Left hindlimb (tissue), 1 donor: ENCODE measurements at places on chromosomes 16 and 17.

DNA sequence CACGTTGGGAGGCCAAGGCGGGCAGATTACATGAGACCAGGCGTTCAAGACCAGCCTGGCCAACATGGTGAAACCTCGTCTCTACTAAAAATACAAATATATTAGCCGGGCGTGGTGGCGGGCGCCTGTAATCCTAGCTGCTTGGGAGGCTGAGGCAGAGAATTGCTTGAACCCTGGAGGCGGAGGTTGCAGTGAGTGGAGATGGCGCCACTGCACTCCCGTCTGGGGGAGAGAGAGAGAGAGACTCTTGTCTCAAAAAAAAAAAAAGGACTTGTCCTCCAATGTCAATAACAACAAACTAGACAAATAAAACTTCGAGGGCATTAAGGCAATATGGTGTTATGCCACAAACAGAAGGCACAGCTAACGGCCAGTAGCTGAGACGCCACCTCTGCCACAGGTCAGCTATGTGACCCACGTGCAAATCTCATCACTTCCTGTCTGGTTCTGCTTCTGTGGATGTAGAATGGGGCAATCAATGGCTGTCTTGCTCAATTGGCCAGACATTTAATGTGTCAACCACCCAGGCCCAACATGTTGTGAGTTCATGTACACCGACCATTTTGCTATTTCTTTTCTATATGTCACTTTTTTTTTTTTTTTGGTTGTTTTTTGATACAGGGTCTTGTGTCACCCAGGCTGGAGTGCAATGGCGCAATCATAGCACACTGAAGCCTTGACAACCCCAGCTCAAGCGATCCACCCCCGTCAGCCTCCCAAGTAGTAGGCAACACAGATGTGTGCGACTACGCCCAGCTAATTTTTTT, 834 bp upstream of the TXNDC11 start:
- DNase-seq: peak; percentile 38

DNA sequence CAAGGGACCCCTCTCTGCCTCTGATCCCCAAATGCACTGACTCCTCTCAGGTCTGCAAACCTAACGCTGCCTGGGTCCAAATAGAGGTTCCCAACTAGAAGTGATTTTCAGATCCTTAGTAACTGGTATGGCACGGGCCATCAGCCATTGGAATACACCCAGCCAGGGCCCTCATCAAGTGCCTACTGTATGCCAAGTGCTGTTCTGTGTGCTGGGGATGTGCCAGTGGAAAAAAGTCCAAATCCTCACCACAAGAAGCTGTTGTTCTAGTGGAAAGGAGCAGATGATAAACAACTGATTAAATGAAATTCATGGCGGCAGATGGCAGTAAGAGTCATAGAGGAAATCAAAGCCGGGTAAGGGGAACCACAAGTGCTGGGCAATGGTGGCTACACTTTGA, 57.2 kb upstream of the MED9 start:
- DNase-seq: no peak

DNA sequence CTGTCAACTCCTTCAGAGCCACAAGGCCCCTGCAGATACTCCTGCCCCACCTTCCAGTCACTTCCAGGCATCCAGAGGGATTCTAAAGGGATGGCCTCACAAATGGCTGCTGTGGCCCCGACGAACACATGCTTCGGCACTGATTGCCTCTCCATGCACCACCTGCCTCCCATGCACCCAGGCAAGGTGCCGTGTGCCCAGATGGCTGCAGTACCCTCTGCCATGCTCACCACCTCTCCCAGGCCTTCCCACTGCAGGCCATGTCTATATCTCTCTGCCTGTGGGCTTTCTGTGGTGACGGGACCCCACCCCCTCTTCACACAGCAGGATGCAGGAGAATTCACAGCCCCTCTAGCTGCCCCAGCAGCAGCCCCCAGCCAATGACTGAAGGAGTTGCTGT, 27.9 kb upstream of the LYRM9 start:
- DNase-seq: no peak

GRCh38 chr17:76142585-76143041, 1.6 kb upstream of the FOXJ1 start:
- DNase-seq: no peak

DNA sequence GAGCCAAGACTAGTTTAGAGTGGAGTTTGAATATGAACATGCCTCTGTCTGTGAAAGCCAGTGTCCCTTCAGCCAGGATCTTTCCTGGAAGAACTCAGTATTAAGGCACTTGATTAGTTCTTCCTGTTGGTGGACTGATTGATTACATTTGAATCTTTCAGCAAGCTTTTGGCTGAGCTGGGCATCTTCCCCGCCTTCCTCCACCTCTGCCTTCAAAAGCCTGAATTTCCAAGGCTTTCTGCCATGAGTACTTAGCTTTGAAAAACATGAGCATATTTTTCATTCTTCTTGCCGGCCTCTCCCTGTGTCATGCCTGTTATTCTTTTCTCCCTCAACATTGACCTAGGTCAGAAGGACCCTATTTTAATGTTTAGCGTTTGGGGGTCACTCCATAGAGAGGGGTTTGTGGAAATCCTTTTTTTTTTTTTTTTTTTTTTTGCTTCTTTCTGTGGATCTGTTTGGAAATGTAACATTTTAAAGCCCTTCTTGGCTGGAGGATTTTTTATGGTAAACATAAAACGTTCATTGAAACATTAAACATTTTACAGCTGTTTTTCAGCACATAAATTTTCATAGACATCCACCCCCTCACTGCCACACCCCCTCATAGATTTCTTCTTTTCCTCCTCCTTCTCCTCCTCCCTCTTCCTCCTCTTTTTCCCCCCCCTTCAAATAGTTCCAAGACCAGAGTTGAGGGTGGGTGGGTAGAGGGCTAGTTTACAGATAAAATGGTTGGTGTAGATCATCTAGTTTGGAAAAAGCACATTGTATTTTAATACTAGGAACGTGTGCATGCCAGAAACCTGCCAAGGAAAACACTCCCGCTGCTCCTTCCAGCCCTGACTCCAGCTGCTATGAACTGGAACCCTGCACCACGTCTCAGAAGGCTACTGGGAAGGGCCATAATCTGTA, 645.9 kb downstream of the WWOX start:
- peak; percentile 73 for DNase-seq

DNA sequence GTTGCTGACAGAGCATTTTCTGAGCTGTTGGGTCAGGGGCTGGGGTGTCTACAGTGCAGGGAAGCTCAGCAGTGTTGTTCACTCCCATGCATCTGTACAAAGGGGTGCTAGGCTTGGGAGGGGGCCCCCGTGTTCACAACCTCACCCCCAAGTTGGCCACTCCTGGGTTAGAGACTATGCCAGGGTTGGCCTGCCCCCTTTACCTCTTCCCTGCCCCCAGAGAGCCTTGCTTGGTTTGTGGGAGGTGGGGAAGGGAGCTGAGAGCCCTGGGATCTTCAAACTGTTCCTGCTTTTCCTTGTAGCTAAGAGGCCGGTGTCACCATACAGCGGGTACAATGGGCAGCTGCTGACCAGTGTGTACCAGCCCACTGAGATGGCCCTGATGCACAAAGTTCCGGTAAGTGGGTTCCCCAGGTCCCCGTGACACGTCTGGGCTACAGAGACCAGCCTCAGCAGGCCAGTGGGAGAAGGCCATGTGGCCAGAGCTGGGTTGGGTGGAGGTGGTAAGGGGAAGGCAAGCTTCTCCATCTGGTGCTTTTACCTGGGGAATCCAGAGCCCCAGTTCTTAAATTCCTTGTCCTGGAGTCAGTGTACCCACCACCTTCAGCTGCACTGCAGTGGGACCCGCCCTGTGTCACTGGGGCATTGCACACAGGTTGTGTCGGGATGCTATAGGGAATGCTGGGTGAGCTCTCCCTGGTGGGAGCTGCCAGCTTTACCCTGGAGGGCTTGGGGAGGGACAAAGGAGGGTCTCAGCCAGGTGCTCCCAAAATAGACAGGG, 11.8 kb downstream of the GPRC5C start:
- DNase-seq: no peak

- no peak for DNase-seq
Measured at GRCh38 chr16:64304951-64305350, 816.9 kb downstream of the CDH11 start.

DNA sequence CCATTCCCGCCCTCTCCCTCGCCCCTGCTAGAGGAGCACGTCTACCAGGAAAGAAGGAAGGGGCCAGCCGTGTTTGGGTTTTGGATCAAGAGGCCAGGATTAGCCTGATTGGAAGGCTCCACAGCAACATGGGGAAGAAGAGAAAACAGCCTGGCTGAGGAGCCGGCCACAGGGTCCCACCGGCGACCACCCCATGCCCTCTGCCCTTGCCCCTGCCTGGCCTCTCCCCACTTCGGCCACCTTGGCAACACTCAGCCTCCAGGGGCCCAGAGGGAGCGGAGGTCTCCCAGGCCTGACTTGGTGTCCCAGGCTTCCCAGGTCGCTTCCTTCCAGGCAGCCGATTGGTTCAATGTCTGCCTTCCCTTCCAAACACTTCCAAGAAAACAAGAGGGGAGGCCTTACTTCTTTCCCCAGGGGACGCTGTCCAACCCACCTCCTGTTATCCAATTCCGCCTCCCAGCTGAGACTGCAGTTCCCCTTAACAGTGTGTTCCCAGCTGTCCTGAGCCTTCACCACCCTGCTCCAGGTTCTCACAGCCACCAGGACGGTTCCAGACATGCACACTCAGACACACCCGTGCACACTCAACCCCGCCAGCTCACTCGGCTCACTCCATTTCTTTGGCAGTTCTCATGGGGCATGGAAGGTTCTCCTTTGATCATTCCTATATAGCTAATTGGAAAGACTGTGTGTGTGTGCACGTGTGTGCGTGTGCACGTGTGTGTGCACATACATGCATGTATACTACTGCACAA, 65.4 kb downstream of the RBFOX3 start:
- DNase-seq: no peak

GRCh38 chr16:81560979-81561657, 116.5 kb downstream of the CMIP start:
- no peak for DNase-seq

DNA sequence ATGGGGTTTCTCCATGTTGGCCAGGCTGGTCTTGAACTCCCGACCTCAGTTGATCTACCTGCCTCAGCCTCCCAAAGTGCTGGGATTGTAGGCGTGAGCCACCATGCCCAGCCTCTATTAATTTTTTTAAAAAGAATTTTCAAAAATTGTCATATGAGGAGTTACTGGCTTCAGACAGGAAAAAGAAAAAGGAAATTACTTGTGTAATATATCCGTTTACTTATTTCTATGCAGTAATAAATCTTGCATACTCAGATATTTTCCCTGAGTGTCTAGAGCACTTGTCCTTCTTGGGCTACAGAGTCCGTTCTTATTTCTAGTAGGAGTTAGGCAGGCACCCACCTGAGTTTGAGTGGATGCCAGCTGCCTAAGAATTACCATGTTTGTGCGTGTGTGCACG, 85.8 kb downstream of the VMP1 start:
- no peak for DNase-seq

DNA sequence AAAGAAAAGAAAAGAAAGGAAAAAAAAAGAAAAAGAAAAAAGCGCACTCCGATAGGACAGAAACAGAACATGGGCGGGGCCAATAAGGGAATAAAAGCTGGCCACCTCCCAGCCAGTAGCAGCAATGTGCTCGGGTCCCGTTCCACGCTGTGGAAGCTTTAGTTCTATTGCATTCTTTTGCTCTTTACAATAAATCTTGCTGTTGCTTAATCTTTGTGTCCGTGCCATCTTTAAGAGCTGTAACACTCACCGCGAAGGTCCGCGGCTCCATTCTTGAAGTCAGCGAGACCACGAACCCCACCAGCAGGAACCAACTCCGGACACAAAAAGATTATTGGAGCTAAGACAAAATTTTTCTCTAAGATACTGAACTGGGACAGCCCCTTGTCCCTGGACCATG, 3.1 kb upstream of the ARL5C start:
- DNase-seq: no peak

GRCh38 chr16:14335297-14335696, 264.2 kb downstream of the MRTFB start:
- no peak for DNase-seq

DNA sequence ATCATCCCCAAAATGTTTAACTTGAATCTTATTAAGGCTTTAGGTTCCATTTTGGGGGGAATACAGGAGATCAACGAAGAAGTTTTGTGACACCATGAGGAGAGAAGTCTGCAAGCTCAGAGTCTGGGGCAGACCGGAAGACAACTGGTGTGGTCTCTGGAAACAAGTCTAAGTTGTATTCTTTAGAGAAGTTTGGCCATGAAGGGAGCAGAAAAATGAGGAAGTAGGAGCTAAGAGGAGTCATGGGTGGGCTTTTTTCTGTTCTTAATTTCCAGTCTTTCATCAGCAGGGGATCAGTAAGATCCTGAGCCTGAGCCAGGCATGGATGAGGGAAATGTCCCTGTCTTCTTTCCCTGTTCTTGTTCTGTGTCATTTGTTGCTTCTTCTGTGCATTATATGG, 35.8 kb upstream of the NF1 start:
- no peak for DNase-seq

DNA sequence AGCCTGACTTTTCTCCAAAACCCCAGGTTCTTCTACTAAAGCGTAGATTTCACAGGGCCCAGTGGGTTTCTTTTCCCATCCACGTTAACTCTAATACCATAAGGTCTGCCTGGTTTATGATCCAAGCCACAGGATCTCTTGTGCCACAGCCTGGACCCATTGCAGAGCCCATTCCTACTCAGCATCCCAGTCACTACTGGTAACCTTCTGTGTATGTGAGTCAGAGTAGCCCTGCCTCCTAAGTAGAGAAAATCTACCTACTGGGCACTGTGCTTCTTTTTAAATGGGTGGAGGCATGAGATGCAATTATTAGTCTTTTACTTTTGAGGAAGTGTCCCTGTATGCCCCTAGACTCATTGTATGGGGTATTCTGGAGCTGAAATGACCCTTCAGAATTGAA, 13.5 kb downstream of the CCL11 start:
- DNase-seq: no peak

DNA sequence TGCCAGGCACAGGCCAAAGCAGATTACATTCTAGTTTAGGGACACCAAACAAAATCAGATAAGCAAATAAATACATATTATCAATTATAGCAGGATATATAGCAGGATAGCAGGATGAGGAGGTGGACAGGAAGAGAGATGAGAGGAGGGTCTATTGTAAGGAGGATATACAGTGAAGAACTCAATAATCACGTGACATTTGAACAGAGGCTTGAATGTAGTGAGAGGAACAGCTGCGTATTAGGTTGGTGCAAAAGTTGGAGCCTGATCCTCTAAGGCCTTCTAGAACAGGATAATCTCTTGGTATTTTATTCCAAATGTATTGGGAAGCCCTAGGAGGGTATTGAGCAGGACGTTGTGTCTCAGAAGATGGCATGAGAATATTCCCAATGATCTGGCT, 136.7 kb downstream of the CYLD start:
- no peak for DNase-seq

- DNase-seq: no peak
Measured at GRCh38 chr17:57999496-58000017, 7.5 kb downstream of the SRSF1 start.

GRCh38 chr17:61520897-61521296, 68.7 kb downstream of the TBX4 start:
- DNase-seq: no peak

- DNase-seq: no peak
Measured at GRCh38 chr17:76051561-76051960, 20.8 kb downstream of the SRP68 start.

DNA sequence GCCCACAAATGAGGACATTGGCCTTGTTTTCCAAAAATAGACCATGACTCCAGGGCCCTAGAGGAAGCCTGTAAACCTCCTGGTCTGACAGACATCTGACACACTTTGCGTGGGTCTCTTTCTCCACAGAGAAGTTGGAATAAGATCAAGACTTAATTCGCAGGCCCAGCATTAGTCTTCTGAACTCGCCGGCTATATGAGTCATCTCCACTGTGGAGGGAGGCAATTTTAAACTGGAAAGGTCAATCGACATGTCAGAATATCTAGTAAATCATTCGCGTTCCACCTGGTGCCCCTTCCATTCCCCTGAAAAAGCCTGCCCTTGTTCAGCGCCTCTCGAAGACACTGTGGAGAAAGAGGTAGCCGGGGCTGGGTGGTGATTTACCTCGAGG, 140.1 kb downstream of the CLEC16A start:
- no peak for DNase-seq
